SK-N-SH (cell line): ENCODE measurements at places on chromosomes 4 and X.

DNA sequence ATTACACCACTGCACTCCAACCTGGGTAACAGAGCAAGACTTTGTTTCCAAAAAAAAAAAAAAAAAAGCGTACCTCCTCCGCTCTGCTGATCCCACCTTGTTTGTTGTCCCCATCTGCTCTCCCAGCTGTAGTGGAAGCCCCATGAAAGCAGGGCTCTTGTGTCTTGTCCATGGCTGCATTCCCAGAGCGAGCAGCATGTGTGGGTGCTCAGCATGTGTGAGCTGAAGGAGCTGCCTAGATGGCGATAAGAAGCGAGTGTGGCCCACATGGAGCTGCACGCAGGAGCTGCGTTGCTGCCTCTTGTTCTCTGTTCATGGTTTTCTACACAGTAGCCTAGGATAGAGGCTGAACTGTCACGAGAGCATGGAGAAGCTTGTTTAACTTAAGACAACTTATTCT, 12.4 kb downstream of the NSD2 start:
- no peak for DNase-seq

GRCh38 chr4:151012820-151013219, 2.3 kb downstream of the LRBA start:
- DNase-seq = no peak

DNA sequence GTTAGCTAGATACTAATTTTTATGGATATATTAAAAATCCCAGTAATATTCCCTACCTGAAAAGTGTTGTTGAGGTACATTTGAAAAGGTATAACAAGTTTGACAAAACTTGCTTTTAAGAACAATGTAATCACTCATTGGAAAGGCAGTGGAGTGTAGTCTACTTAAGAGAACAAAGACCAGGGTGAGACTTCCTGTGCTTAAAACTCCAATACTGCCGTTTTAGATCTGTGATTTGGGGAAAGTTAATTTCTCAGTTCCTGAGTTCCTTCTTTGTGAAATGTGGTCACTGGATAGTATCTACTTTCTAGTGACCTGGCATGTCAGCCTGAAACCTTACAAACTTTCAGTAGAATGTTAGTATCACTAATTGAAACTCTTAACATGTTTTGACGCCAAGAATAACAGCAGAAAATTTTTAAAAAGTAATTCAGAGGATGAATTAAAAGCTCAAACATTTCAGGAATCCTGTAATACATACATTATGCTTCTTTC, 56.8 kb downstream of the PCDH7 start:
- no peak for DNase-seq

DNA sequence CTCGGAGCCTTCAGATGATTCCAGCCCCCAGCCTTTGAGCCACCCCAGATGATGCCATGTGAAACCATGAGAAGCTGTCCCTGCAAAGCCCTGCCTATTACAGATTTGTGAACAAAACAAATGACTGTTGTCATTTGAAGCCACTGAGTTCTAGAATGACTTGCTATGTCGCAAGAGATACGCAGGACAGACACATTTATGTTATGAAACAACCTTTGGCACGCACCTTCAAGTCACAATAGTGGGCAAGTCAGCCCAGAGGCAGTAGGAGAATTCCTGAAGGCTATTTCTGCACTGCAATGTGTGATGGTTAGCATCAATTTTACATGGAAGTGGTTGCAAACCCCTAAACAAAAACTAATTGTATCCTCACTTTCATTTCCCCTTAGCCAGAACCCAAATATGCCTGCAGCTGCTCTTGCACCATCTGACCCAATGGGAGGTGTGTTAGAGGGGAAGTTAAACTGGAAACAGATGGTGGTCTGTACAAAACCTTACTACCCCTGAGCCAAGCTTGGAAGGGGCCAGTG, 174.4 kb upstream of the ATP6AP2 start:
- DNase-seq = no peak

DNA sequence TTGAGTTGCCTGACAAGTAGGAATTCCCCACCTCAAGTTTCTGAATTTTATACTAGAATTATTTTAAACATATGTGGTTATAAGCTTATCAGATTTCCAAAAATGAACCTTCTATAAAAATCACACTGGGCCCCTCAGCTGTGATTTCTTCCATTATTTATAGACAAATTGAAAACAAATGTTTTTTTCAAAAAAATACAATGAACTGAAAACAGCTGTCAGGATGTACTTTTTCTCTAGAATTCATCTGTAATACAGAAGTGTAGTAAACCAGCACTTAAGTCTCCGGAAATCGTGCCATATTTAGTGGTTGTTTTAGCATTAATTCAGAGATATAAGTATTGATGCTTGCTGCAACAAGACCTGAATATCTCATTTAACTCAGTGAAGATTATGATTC, 74.0 kb downstream of the SPRY1 start:
- no peak for DNase-seq
